ENCODE measurements at places on chromosomes 4 and X. TPM values are rescaled to one million over a fixed set of nuclear protein-coding genes. Genes with fewer than 3 reads are reported as not detected.

GRCh38 chr4:10949039-10949733 lies 264.6 kb upstream of the CLNK start:
- no peak overlapping the region for H3K4me3 ChIP-seq
- peaks cover 21% of the 10 kb centered on the region for H3K27me3 ChIP-seq
- no peaks in the 10 kb centered on the region for H3K36me3 ChIP-seq
- H3K4me1 ChIP-seq, result peaks cover 10% of the 10 kb centered on the region
- no peak overlapping the region for H3K27ac ChIP-seq
- no peak for DNase-seq

The VCX gene
- total RNA-seq, result not detected

The CSAG1 gene
- not detected for total RNA-seq

- H3K36me3 ChIP-seq, result no peaks in the 10 kb centered on the region
- H3K27me3 ChIP-seq, result peaks cover 14% of the 10 kb centered on the region
- peak overlapping the region; percentile 80 for H3K27ac ChIP-seq
- peaks cover 75% of the 10 kb centered on the region for H3K4me1 ChIP-seq
These were observed 39.0 kb downstream of the CPLX1 start for GRCh38 chr4:786861-787300.

DNA sequence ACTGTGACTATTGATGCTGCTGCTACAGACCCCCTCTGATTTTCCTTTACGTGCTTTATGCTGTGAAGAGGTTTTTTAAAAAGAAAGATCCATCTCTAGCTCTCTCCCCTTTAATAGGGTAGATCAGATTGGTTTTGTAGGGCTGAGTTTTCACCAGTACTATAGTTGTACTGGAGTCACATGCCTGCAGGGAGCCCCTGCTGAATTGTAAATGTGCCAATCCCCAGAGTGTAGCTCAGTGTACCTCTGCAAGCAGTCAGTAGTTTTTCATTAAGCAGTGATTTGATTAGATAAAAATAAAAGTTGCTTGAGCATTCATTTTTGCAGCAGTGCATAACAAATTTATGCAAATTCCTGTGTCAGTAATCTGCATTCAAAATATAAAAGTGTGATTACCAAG lies 179.2 kb downstream of the IL1RAPL2 start:
- DNase-seq, result no peak
- H3K27ac ChIP-seq, result no peak overlapping the region
- H3K27me3 ChIP-seq, result no peaks in the 10 kb centered on the region
- H3K36me3 ChIP-seq, result no peaks in the 10 kb centered on the region
- no peak overlapping the region for H3K4me3 ChIP-seq

GRCh38 chr4:154471526-154472331 lies 19.9 kb downstream of the DCHS2 start:
- peaks cover 20% of the 10 kb centered on the region for H3K4me1 ChIP-seq
- H3K36me3 ChIP-seq, result no peaks in the 10 kb centered on the region
- H3K27me3 ChIP-seq, result no peaks in the 10 kb centered on the region
- no peak overlapping the region for H3K4me3 ChIP-seq
- no peak for DNase-seq

DNA sequence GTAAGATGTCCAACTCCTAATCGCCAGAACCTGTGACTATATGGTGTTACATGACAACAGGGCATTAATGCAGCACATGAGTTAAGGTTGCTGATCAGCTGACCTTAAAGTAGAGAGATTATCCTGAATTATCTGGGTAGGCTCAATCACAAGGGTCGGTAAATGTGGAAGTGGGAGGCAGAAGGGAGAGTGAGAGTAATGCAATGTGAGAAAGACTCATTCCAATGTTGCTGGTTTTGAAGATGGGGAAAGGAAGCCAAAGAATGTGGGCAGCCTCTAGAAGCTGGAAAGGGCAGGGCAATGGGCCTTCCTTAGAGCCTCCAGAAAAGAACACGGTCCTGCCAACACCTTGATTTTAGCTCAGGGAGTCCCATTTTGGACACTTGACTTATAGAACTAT lies 67.4 kb downstream of the STX18 start:
- no peak for DNase-seq
- no peaks in the 10 kb centered on the region for H3K27me3 ChIP-seq
- no peaks in the 10 kb centered on the region for H3K36me3 ChIP-seq
- no peaks in the 10 kb centered on the region for H3K4me1 ChIP-seq

DNA sequence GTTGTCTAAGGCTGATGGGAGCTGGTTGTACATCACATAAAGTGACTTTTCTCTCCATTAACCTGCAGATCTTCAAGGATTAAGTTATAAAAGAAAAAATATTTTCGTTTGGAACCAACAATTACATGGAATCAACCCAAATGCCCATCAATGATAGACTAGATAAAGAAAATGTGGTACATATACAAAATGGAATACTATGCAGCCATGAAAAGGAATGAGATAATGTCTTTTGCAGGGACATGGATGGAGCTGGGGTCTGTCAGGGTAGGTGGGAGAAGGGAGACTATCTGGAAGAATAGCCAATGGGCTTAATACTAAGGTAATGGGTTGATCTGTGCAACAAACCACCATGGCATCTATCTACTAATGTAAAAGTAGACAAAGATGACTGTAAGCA lies 313.2 kb downstream of the FSTL5 start:
- H3K27ac ChIP-seq, result no peak overlapping the region
- H3K4me3 ChIP-seq, result no peak overlapping the region
- H3K4me1 ChIP-seq, result no peaks in the 10 kb centered on the region
- DNase-seq, result no peak
- H3K36me3 ChIP-seq, result no peaks in the 10 kb centered on the region

The CENPVL1 gene
- total RNA-seq, result not detected

GRCh38 chr4:53010318-53010717 lies 148.2 kb downstream of the RASL11B start:
- no peaks in the 10 kb centered on the region for H3K4me1 ChIP-seq
- no peak for DNase-seq
- H3K27ac ChIP-seq, result no peak overlapping the region
- no peak overlapping the region for H3K4me3 ChIP-seq
- no peaks in the 10 kb centered on the region for H3K36me3 ChIP-seq
- no peaks in the 10 kb centered on the region for H3K27me3 ChIP-seq

- H3K4me1 ChIP-seq, result no peaks in the 10 kb centered on the region
- no peaks in the 10 kb centered on the region for H3K36me3 ChIP-seq
- H3K4me3 ChIP-seq, result no peak overlapping the region
These were observed 51.7 kb upstream of the CLNK start for GRCh38 chr4:10736266-10736665.

GRCh38 chr4:82373486-82373815 lies 340 bp downstream of the HNRNPD start:
- no peaks in the 10 kb centered on the region for H3K27me3 ChIP-seq
- H3K4me1 ChIP-seq, result peaks cover 21% of the 10 kb centered on the region
- no peak for DNase-seq
- no peaks in the 10 kb centered on the region for H3K36me3 ChIP-seq
- peak overlapping the region; percentile 87 for H3K4me3 ChIP-seq
- peak overlapping the region; percentile 100 for H3K27ac ChIP-seq

DNA sequence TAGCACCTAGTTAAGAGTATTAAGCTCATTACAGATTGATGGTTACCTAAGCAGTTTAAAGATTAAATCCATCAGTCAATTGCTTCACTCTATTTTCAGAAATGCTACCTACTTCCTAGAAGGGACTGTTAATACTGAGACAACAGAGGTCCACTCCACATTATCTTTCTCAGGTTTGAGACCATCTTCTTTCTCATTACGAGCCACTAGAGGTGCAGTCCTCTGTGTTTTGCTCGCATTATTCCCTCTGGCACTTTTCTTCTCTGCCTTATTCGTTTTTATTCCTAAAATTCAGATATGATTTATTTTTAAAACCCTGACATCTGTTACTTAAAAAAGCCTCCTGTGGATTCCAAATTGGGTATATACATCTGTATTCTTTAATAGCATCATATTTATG lies 459.1 kb downstream of the FSTL5 start:
- DNase-seq, result no peak
- H3K4me1 ChIP-seq, result no peaks in the 10 kb centered on the region
- H3K4me3 ChIP-seq, result no peak overlapping the region
- no peak overlapping the region for H3K27ac ChIP-seq

DNA sequence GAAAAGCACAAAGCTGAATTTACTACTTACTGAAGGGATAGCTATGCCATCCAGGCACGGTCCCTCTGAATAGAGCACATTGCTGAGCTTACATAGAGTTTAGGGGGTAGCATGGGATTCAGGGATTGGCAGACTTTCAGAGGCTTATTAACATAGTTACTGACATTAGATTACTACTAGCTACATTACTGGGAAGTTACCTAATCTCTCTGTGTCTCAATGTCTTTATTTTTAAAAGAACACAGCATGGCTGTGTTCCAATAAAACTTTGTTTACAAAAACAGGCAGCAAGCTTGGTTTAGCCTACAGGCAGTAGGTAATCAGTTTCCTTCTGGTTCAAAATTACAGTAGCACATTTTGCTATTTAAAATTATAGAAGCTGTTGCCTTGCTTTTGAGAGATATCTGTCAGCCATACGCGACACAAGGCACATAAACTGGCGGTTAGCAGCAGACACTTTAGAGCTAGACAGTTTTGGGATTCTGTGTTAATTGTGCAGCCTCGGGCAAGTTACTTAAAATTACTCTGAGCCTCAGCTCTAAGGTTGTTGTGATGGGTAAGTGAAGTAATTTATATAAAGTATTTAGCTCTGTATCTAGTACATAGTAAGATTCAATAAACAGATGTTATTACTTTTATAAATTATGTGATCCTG lies 6.9 kb downstream of the KLHL8 start:
- no peaks in the 10 kb centered on the region for H3K27me3 ChIP-seq
- H3K4me1 ChIP-seq, result peaks cover 8% of the 10 kb centered on the region
- H3K36me3 ChIP-seq, result no peaks in the 10 kb centered on the region
- H3K4me3 ChIP-seq, result no peak overlapping the region
- DNase-seq, result no peak
